Dermis microvascular lymphatic vessel endothelial cell (primary cell): ENCODE measurements at places on chromosomes 12 and 14.

DNA sequence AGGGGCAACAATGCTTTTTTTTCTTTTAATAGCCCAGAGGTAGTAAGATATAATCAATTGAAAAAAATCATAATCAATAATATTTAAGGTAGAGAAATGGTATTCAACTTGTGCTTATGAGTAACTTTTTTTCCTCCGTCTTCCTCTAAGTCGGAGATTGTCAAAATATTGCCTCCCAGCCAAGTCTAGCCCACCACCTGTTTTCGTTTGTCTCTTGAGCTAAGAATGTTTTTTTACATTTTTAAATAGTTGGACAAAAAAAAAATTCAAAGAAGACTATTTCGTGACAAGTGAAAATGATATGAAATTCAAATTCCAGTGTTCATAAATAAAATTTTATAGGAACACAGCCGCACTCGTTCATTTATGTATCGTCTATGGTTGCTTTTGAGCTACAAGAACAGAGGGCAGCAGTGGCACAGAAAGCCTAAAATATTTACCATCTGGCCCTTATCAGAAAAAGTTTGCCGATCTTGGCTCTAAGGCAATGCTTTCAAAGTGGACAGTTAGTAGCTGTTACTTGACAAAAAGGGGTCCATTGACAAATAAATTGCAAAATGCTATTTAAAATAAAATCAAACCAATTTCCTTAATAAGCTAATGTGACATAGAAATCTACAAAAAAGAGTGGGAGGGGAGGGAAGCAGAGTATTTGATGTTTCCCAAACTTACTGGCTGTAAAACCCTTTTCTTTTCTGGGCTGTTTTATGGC, 40.8 kb upstream of the MAX start:
- DNase-seq, result no peak

GRCh38 chr14:69695322-69696203, 71.4 kb upstream of the SRSF5 start:
- DNase-seq, result no peak

DNA sequence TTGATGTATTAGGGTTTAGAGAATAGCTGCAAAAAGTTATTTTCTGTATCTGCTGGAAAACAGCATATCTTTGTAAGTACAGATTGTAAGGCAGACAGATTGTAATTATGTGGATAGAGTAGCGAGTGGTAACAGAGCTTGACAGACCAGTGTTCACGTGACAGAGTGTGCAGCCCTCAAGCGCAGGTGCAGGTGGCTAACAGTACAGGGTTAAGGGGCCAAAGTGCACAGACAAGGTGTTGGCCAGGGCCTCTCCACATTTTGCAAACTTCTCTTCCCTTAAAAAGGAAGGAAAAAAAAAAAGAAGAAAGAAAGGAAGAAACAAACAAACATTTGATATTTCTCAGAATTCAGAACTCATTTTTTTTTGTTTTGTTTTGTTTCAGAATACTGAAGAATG, 25.2 kb upstream of the KLHL42 start:
- no peak for DNase-seq

DNA sequence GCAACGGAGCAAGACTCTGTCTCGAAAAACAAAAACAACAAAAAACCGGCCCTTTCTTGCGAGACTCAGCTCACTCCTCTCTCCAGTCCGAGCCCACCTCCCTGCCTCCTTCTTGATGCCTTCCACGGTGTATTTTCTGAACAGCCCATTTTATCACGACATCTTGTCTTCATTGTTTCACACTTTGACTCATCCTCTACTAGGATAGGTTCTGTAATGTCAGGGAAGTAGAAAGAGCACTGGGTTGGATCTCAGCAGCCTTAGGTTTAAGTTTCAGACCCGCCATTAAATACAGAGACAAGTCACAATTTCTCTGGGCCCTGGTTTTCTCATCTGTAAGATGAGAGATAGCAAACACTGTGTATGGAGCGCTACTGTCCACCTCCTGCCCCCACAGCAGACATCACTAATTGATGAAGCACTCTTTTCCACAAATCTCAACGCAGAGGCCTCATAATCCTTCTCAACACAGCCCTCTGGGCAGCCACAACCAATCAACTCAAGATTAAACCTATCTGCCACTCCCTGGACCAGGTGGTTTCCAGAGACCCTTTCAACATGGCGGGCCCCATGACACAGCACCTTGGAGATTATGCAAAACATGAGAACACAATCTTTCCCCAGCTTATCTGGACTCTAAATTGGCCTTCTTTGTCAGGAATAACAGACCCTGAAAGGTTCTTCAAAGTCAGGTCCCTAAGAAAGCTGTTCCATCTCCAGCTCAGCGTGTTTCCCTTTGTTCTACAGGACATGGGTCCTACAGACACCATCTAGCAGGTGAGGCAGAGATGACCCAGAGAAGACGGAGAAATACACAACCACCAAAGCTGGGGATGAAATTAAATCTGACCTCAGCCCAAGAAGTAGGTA, 35.6 kb downstream of the CCDC88C start:
- DNase-seq, result no peak
